ENCODE measurements at places on chromosomes 11 and 22.

DNA sequence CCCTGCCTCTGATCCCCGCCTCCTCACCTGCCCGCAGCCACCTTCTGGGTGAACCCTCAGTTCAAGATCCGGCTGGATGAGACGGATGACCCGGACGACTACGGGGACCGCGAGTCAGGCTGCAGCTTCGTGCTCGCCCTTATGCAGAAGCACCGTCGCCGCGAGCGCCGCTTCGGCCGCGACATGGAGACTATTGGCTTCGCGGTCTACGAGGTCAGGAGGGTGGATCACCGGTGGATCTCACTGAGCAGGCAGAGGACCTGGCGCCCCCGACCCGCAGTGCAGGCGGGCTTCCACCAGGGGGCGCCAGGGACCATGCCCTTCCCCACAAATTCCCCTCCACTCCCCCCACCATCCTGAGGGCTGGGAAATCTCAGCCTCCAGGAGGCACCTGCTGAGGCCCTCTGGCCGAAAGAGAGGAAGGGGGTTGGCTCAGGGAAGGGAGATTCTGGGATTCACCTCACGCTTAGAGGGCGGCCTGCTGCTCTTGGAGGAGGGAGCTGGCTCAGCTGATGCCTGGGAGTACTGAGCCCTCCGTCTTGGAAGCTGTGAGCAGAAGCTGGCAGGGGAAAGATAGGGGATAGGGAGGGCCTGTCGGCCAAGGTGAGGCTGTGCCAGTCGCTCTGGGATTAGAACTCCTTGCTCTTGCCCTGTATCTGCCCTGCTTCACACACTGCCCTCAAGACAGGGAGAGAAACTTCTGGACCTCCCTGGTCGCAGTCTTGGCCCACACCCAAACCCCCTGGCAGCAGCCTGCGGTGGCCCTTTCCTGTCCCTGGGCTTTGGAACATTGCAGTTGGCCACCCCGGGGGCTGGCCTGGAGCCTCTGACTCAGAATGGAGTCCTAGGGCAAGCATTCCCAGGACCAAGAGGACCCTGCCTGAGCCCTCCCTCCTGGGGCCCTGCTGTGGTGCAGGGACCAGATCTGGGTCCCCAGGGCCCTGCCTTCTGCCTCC is 23.2 kb downstream of the CAPN1 start:
- DNase-seq, result no peak

- DNase-seq, result no peak
These were observed 80.8 kb downstream of the PIWIL4 start for GRCh38 chr11:94647926-94648325.

- no peak for DNase-seq
These were observed 29.2 kb upstream of the PPARA start for GRCh38 chr22:46121079-46121478.

GRCh38 chr11:113238721-113239120 is 75.7 kb upstream of the TTC12 start:
- DNase-seq, result no peak

DNA sequence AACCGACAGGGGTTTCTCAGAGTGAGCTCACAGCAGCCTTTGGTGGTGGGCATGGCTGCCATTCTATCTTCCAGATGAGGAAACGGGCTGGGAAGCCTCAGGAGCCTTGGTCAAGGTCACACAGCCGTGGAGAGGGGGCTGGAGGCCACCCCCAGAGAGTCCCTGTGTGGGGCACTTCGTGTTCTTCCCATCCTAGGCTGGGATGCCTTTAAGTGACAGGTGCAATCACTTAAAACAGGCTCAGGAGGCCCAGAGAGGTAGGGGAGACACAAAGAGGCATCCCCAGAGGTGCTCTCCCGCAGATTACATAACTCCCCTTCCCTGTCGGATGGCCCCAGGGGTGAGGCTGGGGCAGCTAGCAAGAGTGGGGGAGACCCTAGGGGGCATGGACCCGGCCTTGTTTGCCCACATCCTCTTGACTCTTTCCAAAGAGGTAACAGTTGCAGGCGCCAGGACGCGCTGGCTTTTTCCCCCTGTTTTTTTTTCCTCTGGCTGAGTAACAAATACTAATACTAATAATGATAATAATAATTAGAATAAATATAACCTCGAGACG is 17.5 kb upstream of the SHISAL1 start:
- no peak for DNase-seq

DNA sequence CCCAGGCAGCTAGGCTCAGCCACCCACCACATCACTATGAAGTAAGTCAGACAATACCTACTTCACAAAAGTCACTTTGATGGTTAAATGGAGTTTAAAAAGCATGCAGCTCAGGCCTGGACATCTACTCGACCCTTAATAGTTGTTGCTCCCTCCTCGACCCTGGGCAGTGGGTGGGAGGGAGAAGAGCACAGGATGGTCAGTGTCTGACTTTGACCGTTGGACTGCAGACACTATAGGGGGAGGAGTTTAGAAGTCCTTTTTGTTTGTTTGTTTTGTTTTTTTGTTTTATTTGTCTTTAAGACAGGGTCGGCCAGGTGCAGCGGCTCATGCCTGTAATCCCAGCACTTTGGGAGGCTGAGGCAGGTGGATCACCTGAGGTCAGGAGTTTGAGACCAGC is 38.6 kb upstream of the XBP1 start:
- DNase-seq, result no peak

DNA sequence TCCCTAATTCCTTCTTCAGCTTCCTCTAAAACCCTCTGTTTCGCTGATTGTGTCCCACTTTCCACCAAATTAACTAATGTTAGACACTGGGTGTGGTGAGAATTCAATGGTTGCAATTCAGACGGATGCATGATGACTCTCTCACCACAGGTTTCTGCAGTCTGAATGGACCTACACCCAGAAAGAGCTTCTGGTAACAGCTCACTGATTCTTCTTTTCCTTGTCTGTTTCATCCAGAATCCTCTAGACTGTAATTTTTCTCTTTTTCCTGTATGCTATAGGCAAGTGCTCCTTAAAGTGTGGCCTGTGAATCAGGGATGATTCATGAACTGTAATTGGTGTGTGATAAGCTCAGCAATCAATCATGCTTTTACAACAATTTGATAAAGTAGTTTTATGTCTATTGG is 18.1 kb downstream of the MMP10 start:
- no peak for DNase-seq

DNA sequence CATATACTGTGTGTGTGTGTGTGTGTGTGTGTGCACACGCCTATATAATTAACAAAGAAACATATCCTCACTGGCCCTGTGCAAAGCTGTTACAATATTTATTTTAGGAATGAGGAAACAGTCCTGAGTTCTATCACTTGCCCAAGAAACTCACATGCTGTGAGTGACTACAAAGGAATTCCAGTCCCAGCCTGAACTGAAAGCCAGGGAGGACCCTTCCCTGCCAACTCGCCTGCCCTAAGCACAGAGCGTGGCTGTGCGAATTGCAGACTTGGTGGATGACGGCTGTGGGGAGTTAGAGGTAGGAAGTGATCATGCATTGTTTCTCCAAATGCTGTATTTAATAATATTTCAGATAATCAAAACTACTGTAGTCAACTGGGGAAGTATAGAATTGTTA is 26.4 kb upstream of the CD5 start:
- DNase-seq, result no peak

- no peak for DNase-seq
These were observed 118.3 kb downstream of the VPREB1 start for GRCh38 chr22:22362936-22363335.

DNA sequence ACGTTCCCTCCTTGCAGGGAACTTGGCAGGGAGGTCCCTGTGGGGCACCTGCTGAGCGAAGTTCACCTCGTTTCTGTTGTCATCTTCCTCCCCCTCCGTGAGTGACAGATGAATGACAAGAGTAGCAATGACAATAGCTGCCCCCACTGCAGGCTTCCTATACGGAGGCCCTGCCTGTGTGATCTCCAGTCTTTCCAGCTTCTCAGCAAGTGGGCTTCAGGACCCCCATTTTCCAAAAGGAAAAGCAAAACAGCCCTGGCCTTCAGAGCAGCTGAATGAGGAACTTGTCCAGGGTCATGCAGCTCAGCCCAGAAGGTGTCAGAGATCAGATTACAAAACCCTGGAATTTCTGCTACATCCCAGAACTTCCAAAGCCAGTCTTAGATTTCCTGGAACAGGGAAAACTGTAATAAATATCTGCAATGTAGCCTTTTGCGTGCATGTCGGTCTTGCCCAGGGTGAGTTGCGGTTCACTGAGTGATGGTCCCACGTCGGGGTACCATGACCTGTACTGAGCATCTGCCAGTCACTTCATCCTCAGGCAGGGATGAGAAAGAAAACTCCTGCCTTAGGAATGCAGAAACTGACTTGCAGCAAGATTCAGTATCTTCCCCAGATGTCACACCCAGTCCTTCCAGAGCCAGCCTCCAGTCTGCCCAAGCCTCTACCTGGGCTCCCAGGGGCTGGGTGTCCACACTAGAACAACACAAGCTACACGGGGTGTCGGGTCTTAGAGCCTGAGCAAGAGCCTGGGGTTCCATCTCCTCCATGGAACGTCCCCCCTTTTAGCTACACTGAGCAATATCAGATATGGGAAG is 1457.0 kb downstream of the BRD1 start:
- DNase-seq, result no peak

GRCh38 chr22:47144076-47144765 is 381.8 kb downstream of the TBC1D22A start:
- DNase-seq, result no peak

- DNase-seq, result no peak
These were observed 111.4 kb downstream of the SPON1 start for GRCh38 chr11:14073849-14074476.

GRCh38 chr22:49883294-49883640 is 29.6 kb downstream of the ZBED4 start:
- no peak for DNase-seq

DNA sequence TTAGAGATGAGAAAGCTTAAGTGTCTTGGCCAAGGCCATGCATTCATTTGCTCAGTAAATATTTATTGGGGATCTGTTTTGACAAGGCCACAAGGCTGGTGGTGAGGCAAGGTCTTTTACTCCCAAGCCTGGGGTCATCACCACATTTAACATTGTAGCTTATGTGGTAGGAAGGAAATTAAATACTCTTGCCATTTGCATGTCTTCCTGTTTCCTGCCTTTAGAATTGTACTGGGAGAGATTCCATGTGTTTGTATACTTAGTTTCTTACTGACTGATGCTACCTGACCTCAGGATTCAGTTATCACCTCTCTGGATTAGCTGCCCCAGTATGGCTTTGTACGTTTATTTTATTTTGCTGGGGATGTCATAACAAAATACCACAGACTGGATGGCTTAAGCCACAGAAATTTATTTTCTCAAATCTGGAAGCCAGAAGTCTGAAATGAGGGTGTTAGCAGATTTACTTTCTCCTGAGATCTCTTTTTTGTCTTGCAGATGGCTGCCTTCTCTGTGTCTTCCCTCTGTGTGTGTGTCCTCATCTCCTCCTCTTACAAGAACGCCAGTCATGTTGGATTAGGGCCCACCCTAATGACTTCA is 44.8 kb downstream of the SPECC1L start:
- no peak for DNase-seq

DNA sequence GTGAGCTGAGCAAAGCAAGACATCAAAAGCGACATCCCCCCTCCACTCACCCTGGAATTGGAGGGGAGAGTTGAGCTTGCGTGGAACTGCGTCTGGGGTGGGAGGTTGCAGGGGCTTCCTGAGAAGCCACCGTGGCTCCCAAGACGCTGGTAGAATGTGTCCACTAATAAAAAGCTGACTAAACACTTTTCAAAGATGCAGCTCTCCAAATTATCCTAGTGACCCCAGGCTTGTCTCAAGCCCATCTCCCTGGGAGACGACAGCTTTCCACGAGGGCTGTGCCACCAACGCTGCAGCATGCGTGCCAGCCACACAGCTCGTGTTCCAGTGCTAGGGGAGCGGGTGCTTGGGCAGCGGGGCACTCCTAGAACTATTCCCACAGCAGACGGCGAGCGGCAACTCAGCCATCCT is 6.3 kb upstream of the GAL start:
- no peak for DNase-seq

- DNase-seq, result no peak
These were observed 1.7 kb upstream of the OR52K1 start for GRCh38 chr11:4480577-4481239.

DNA sequence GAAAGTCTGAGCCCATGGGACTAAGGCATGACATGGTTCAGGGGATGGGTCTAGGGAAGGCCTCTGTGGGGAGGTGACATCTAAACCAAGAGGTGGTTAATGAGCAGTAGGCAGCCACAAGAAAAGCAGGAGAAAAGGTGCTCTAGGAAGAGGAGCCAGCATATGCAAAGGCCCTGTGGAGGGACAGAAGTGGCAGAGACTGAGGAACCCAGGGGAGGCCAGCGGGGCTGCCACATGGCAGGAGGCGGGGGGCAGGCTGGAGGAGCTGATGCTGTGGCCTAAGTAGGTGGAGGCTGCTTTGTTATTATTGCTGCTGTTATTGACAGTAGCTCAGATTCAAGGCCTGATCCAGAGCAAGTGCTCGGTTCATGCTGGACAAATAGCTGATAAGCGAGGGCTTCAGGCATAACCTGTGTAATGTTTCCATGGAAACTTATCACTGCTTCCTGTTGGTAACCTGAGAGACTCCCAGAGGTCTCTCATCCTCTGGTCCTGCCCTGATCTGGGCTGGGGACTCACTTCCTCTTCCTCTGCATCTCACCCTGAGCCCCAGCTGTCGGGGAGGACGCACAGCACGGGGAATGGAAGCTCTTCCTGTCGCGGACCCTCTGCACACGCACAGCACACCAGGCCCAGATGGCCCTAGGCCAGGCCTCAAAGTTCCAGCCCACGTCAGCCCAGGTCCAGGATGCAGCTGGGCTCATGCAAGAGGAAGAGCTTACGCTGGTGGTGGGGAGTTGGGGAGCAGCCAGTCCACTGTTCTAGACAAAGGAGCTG is 75.2 kb upstream of the TP53I11 start:
- DNase-seq, result no peak

DNA sequence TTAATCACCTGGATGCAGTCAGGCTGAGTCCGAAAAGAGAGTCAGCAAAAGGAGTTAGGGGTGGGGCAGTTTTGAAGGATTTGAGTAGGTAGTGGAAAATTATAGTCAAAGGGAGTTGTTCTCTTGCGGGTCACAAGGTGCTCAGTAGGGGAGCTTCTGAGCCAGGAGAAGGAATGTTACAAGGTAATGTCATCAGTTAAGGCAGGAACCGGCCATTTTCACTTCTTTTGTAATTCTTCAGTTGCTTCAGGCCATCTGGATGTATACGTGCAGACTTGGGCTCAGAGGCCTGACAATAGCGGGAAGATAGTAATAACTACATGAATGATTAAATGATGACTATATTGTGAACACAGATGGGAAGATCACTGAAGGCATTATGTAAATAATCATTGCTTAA is 6.2 kb downstream of the SC5D start:
- DNase-seq, result no peak

DNA sequence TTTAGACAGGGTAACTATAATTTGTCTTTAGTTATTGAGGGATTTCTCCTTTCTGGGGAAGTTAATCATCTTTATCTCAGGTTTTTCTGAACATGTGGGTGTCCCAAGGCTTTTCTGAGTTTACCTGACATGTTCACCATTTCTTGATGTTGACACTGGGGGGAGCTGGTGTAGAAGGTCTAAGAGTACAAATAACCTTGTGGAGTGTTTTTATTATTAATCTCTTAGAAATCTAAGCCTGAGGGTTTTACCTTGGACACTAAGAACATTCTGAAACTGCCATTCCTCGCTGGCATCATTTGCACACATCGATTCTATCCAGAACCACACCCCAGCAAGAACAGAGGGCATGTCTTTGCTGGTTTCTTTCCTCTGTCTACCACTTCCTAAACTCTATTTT is 15.6 kb upstream of the C11orf91 start:
- no peak for DNase-seq

- DNase-seq, result no peak
These were observed 19.7 kb downstream of the ISX start for GRCh38 chr22:35085621-35086020.

GRCh38 chr11:64185175-64185692 is 737 bp upstream of the STIP1 start:
- DNase-seq, result no peak
